Hepatocyte (in vitro differentiated cells): ENCODE measurements at places on chromosomes 2 and 18. TPM values are rescaled to one million over a fixed set of nuclear protein-coding genes. Genes with fewer than 3 reads are reported as not detected.

DNA sequence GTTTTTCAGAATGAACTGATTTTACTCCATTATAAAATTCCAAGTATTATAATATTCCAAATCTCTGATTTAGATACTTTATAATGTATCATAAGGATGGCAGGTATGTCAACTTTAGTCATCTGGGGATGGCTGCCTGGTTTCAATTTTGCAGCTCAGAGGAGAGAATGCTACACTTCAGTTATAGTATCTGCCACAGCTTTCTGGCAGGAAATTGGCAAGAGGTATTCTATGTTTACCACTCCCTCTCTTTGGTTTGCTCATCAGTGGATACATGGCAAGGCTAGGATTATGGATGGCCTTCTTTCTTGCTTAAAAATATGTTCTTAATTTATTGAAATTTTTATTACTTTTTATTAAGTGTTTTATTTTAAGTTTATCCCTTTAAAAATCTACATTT, 67.0 kb upstream of the TNFRSF11A start:
- DNase-seq, result no peak

- DNase-seq, result no peak
Measured at GRCh38 chr18:55319459-55320193, 268.4 kb downstream of the TCF4 start.

DNA sequence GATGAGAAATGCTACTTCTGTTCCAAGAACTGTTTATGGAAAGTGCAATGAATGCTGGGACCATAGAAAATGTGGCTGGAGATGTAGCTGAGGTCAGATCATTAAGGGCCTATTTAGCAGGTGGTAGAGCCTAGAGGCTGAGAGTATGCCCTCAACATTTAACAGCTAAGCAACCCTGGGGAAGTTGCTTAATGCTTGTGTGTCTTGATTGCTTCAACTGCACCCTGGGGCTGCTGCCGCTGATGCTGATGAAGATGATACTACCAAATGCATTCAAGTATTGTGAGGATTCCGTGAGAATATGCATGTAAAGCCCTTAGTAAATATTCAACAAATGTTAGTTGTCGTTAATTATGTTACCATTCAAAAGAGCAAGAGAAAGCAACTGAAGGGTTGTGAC, 273.2 kb downstream of the BCL11A start:
- DNase-seq, result no peak

GRCh38 chr2:138712212-138712979, 67.8 kb downstream of the NXPH2 start:
- peak; percentile 9 for DNase-seq

DNA sequence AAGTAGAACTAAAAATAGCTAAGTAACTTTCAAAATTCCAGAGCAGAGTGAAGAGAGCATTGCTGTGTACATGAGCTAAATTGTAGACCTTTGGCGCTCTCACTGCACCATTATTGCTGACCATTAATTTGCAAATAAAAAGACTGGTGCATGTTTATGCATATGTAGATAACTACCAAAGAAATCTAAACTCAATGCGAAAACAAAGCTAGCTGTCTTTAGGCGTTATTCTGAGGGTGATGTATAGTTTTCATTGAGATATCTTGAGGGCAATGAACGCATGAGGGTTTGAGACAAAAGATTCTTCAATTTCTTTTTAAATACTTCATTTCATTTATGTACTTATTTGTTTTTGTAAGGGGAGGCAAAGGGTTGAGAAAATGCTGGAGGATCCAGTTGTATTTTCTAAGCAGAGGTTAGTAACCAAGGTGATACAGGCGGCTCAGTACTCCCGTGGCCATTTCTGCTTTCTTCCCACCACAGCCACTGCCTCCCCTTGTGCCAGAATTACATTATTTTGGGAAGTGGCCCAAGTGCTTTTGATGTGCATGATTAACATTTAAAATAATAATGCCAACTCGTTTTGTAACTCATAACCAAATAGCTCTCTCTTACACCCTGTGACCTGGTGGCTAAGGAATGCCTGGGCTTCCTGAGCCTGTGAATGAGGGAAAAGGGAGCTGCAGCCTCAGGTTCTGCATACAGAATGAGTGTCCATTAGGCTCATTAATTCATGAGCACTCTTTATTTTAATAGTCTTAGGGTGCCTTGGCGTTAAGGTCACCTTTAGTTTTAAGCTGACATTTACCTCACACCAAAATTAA, 797.8 kb upstream of the GYPC start:
- no peak for DNase-seq

- no peak for DNase-seq
Measured at GRCh38 chr2:241237949-241238371, 49.5 kb downstream of the ANO7 start.

GRCh38 chr18:50061876-50062517, 132.9 kb downstream of the MYO5B start:
- DNase-seq, result no peak

- DNase-seq, result no peak
Measured at GRCh38 chr2:176192351-176192750, 3.9 kb downstream of the HOXD1 start.

GRCh38 chr2:152354909-152355308, 19.9 kb downstream of the FMNL2 start:
- DNase-seq, result no peak

DNA sequence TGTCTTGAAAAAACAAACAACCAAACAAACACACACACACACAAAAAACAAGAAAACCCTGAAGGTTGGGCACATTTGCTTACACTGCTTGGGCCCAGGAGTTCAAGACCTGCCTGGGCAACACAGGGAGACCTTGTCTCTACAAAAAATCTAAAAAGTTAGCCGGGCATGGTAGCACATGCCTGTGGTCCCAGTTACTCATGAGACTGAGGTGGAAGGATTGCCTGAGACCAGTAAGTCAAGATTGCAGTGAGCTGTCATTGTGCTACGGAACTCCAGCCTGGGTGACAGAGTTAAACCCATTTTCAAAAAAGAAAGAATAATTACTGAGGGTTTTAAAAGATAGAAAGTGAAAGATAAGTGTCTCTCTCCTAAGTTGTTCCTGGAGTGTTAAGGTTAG, 103.4 kb downstream of the MBD5 start:
- DNase-seq, result no peak

GRCh38 chr2:56013475-56013874, 89.9 kb upstream of the EFEMP1 start:
- no peak for DNase-seq

GRCh38 chr18:45538444-45538843, 76.8 kb upstream of the SLC14A2 start:
- no peak for DNase-seq

GRCh38 chr2:85016446-85016845, 45.5 kb downstream of the KCMF1 start:
- DNase-seq, result no peak

- peak; percentile 7 for DNase-seq
Measured at GRCh38 chr2:195304310-195304709, 352.7 kb upstream of the SLC39A10 start.

GRCh38 chr2:88233216-88233615, 63.1 kb downstream of the THNSL2 start:
- no peak for DNase-seq

DNA sequence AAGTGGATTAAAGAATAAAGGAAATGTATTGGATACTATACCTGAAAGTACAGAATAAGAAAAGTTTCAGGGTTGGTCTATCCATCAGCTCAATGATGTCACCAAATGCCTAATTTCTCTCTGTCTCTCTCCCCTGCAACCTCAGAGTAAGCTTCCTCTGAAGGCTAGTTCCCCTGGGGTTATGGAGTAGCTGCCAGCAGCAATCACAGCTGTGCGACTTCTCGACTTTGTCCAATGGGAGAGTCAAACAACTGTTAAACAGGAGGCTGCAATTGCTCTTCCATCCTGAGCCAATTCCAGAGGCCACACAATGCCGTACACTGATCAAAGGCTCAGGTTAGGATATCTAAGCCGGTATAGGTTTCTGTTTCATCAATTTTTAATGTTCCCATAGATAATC, 95.3 kb upstream of the FANCL start:
- no peak for DNase-seq

DNA sequence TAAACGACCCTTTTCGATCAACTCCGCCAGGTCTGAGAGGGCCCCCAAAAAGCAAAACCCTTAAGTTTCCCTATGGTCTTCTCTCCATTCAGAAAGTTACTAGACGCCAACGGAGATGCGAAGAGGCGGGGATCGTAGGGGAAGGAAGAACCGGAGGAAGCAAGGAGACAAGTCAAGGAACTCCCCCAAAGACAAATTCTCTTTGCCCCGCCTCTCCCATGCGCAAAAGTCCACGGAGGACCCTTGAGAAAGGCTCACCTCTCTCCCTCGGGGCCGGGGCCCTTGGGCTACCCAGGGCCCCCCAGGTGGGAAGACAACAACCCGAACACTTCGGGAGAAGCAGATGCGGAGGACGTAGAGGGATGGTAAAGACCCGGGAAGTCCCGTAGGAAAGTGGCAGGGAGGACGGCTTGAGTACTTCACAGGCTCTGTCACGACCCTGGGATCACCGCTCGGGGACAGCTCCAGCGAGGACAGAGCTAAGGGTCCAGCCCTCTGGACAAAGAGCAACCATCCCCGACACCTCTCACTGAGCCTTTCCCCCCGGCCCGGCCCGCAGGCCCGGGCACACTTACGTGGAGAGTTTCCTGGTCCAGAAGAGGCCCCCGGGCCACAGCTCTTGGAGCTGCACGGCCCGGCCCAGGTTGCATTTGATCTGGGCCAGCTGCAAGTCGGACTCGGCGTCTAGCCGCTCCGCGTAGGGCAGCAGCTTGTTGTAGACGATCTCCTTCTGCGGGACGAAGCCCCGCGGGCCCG, 647 bp downstream of the PSME4 start:
- peak; percentile 58 for DNase-seq

- no peak for DNase-seq
Measured at GRCh38 chr2:31037058-31037457, 101.2 kb downstream of the GALNT14 start.

DNA sequence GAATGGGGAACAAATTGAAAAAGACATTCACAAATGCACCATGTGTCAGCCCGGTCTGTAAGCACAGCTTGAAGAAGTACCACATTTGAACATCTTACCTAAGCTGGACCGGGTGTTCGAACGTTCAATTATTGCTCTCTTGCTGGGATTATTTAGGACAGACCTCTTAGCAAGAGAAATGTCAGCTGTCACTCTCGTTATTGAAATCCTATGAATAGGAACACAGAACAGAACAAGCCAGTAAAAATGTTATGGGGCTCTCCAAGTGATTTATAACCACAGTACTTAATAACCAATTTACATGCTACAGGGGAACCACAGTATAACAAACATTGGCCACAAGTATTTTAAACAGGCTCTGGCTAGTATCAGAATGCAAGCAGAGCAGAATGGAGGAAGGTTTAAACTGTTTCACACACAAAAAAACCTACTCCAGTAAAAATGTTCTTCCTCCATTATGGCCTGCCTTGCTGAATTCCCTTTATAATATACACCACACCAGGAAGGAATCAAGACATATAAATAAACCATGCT, 32.5 kb upstream of the ARL5A start:
- no peak for DNase-seq

GRCh38 chr2:53536583-53537361, 230.8 kb upstream of the CHAC2 start:
- no peak for DNase-seq

DNA sequence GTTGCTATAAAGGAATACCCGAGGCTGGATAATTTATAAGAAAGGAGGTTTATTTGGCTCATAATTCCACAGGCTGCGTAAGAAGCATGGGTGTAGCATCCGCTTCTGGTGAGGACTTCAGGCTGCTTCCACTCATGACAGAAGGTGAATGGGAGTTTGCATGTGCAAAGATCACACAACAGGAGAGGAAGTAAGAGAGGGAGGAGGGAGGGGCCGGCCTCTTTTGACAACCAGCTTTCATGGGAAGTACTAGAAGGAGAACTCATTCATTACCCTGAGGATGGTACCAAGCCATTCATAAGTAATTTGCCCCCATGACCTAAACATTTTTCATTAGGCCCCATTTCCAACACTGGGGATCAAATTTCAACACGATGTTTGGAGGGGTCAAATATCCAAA, 386.8 kb upstream of the NETO1 start:
- no peak for DNase-seq

DNA sequence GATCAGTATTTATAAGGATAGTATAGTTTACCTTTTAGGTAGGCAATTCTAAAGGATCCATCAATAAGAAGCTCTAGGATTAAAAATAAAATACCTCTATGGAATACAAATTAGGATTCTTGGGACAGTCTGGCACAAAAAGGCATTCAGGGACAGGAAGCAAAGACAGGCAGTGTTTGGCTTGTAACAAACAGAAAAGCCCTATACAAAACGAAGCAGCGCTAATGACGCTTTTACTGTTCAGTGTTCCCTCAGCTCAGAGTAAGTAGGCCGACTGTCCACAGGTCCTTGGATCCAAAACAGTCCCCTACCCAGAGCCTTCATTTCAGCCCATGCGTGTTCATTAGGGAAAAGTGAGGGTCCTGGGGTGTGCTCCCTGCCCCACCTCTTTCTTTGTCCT, 236.3 kb downstream of the AGPS start:
- no peak for DNase-seq

DNA sequence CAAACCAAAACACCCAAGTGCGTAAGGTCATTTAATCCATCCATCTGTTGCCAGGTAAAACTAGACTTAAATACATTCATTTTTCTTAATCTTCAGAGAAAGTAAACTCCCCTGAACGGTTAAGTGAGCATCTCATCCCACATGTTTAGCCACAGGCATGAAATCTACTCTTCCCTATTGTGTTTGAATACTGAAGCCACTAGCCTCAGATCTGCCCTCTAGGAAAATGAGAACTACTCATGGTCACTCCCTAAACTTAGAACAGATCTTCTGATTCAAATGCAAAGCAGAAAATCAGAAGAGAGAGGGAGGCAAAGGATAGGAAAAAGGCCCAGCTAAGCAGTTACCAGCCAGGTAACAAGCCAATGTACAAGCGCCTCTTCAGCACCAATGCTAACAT, 7.1 kb downstream of the TMEM247 start:
- no peak for DNase-seq

GRCh38 chr2:143674051-143674450, 544.8 kb downstream of the ARHGAP15 start:
- no peak for DNase-seq

TRIB2 gene
- total RNA-seq, result 27.2 and 28.0 TPM in 2 replicates

FEV gene
- 0.70 TPM in 1 of 2 replicates, not detected in the other for total RNA-seq

SATB2 gene
- 7.7 and 8.7 TPM in 2 replicates for total RNA-seq

DNMT3A gene
- total RNA-seq, result 43.8 and 49.5 TPM in 2 replicates

SKOR2 gene
- not detected in 2 replicates for total RNA-seq

OTOF gene
- 0.10 TPM in 1 of 2 replicates, not detected in the other for total RNA-seq

HOXD9 gene
- 2.4 and 2.9 TPM in 2 replicates for total RNA-seq

FOXD4L1 gene
- total RNA-seq, result 0.12 and 0.20 TPM in 2 replicates

POTEE gene
- 6.9 and 9.6 TPM in 2 replicates for total RNA-seq

AGPS gene
- total RNA-seq, result 36.1 and 43.7 TPM in 2 replicates

AGXT gene
- total RNA-seq, result 69.6 and 90.8 TPM in 2 replicates

CXCR4 gene
- 6.2 and 6.4 TPM in 2 replicates for total RNA-seq

CXCR2 gene
- total RNA-seq, result 0.07 TPM in 1 of 2 replicates, not detected in the other

APCDD1 gene
- total RNA-seq, result 69.6 and 80.8 TPM in 2 replicates

POTEI gene
- 1.9 and 2.9 TPM in 2 replicates for total RNA-seq

TEX44 gene
- not detected in 2 replicates for total RNA-seq
